ENCODE measurements at places on chromosomes 3 and 15.

GRCh38 chr3:17320266-17320665 lies 422.2 kb downstream of the TBC1D5 start:
- no peak for DNase-seq

DNA sequence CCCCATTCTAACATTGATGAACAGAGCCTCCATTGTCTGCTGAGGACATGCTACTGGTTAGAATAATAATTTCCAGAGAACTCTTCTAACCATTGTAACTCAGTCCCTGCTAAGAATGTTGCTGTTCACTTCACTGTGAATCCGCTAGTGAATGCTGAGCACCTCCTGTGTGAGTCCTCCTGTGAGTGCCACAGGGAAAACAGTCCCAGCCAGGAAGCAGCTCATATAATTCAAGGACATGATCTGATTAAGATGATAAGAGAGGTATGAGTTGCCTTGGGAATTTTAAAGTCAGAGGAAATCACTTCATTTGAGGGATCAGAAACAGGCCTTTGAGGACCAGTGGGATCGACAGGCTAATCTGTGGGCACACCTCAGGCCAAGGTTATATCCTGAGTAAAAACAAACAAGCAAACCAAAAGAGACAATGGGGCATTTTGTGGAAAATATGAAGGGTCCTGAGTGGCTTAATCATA lies 33.9 kb upstream of the GPR160 start:
- no peak for DNase-seq

DNA sequence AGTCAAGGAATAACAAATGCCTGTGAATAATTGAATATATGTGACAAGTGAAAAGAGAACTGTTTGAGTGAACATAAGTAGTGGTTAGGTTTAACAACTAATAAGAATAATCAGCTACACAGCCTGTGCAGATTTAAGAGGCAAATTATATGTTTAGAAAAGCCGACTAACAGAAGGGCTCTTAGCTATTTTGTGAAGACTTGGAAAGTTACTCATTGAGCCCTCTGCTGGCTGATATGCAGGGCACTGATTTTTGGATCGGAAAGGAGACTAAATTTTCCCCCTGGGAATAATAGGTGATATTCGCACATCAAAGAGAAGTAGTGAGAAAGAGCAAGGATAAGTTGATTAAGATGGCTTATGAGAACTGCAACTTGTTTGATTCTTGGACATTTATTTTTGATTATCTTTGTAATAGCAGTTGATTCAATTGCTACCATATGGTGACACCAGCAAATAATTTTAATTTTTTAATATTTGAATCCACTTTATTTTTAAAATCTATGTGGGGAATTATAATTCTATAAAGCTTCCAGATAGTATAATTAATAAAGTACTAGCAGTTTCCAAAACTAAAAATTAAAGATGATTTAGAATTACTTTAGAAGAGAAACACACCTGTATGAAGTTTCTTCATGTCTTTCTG lies 156.2 kb downstream of the NLGN1 start:
- DNase-seq = peak; percentile 29

DNA sequence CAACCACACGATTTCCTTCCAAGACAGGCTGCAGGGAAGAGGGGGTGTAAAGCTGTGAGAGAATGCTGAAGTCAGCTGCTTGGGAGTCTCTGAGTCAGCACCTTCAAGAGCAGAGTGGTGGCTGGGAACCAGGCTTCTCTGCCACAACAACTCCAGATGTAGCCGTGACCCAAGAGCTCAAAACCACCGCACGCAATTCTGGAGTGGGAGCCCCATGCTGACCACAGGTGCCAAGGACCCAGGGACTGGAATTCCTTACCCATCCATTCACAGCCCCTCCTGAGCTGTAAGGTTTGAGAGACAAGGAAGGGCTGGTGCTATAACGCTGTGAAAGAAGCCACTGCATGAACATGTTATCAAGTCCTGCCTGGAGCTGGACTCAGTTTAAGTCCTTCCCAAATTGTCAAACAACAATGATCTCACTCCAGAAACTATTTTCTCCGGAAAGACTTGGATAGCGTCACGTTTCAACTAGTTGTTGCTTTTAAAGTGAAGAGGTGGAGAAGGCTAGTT lies 61.4 kb downstream of the UMPS start:
- DNase-seq = peak; percentile 96

DNA sequence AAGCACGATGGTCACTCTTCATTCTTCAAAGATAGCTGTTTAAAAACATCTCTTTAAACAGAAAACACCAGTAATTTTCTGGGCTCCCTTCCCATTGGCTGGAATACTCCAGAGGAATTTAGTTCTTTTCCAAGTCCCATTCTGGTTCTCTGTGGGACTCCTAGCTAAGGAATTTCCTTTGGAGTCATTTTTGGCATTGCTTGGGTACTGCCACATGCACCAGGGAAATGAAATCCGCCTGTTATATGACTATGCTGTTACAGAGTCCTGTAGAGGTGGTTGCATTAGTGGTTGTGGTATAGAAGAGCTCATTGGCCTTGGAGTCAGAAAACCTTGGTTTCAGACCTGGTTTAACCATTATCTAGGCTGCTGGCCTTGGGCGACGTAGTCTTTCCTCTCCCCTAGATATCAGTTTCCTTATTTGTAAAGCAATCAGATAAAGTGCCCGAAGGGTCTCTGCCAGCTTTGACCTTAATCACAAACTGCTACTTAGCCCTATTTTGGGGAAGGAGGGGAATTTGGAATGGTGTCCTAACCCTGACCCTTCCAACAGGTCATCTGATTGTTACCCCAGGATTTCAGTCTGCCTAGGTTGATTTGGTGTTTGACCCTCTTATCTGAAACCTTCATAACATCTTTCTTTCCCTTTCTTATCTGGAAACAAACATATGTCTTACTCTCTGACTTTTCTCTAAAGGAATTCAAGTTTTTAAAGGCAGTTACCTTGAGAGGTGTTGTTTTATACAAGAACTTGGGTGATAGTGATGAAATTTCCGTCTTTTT lies 13.4 kb downstream of the RTP1 start:
- DNase-seq = peak; percentile 93

- DNase-seq = peak; percentile 18
These were observed 14.4 kb downstream of the RNU5B-1 start for GRCh38 chr15:65318870-65319356.

GRCh38 chr3:57261119-57261518 lies 31.4 kb downstream of the ASB14 start:
- no peak for DNase-seq

- DNase-seq = peak; percentile 71
These were observed 128.8 kb upstream of the OSTN start for GRCh38 chr3:191070201-191070600.

- DNase-seq = no peak
These were observed 18.3 kb downstream of the TGM4 start for GRCh38 chr3:44892689-44893088.

DNA sequence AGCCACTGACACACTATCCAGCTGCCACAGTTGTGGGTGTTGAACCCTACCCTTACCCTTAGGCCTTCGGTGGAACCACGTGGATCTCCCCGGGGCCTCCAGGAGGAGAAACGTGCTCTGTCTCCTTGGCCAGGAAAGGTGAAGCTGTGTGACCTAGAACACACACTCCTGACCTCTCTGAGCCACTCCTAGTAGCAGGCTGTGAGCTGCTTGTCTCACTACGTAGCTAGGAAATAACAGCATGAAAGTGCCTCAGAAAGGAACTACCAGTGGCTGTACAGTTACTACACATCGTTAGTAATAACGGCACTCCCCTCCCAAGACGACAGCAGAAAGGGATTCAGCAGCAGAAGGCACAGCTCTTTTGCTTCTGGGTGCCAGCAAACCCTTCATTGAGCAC lies 36.2 kb upstream of the SLC6A6 start:
- DNase-seq = no peak

- DNase-seq = no peak
These were observed 63.9 kb upstream of the RGMA start for GRCh38 chr15:93152951-93153350.

GRCh38 chr3:185976977-185977678 lies 39.3 kb upstream of the TRA2B start:
- DNase-seq = no peak

GRCh38 chr3:9704347-9705322 lies 1.0 kb downstream of the CPNE9 start:
- DNase-seq = no peak

DNA sequence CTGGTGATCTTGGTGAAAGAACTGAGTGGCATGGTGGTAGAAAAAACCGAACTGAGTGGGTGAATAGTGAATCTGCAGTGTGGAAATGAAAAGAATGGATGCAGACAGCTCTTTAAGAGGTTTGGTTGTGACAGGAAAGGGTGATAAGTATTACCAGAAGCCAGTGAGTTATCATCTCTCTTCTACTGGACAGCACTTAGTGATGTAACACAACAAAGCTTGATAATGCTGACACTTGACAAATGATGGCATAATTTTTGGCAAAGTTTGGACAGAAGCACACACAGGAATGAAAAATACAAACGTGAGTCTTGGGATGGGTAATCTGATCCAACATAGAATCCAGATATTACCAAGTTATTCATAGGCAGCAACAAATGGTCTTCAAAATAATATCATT lies 112.2 kb downstream of the ISL2 start:
- DNase-seq = no peak

DNA sequence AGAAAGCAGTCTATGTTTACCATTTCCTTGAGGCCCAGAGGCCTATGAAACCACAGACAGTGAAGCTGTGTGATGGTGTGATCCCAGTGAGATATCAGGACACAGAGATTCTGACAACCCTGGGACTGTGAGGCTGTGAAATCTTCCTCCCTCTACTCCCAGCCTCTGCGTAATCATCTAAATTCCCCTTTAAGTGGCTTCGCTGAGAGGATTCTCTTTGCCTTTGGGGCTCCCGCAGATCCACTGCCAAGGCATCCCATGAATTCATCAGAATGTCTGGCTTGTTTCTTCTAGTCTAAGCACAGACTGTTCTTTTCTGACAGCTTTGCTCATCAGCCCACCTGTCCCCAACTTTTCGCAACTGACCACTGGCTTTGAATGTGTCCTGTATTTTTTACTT lies 901.2 kb upstream of the NR2F2 start:
- no peak for DNase-seq

GRCh38 chr15:29097971-29098370 lies 171.7 kb downstream of the NSMCE3 start:
- no peak for DNase-seq

DNA sequence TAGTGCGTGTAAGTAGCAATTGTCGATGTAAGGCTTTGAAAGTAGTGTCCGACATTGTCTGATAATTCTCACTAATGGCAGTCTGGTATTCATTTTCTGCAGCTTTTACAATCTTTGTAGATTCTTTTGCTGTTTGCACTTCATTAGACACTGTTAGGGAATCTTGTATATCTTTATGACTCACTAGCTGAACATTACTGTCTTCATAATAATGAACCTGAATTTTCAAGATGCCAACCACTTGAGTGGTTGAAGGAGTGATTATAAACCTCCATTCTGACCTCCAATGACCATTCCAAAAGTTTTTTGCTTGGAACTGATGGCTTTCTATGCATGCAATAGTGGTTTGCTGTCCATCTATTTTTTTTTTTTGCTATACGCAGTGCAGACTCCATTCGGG lies 76.4 kb upstream of the MFGE8 start:
- peak; percentile 98 for DNase-seq
